ENCODE measurements at places on chromosomes 4 and X.

GRCh38 chr4:122643257-122643656, 22.4 kb upstream of the IL21 start:
- DNase-seq = no peak

GRCh38 chr4:6154875-6155274, 45.5 kb downstream of the JAKMIP1 start:
- DNase-seq = no peak

DNA sequence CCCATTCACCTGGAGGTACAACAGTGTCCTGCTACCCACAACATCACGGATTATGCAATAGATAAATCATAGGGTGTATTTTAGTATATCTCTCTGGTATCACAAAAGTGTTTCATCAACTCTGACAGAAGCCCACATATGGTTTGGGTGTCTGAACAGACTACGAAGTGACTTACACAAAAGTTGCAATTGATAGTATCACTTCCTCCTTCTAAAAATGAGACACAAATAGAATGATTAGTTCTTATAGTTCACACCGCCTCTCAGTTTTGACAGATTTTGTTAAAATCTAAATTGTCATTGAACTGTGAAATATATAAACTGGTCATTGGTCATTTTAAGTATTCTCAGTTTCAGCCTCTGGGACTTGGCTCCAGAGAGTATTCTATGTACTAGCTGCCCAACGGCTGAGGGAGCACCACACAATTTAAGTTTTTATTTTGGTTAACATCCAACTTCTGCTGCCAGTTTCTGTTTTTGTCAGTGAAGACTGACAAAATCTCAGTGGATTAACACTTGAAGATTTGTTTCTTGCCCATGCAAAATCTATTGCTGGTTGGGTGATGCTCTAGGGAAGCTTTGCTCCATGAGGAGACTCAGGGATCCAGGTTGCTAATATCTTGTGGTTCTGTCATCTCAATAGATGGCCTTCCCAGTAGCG, 113.8 kb upstream of the PUDP start:
- DNase-seq = no peak

DNA sequence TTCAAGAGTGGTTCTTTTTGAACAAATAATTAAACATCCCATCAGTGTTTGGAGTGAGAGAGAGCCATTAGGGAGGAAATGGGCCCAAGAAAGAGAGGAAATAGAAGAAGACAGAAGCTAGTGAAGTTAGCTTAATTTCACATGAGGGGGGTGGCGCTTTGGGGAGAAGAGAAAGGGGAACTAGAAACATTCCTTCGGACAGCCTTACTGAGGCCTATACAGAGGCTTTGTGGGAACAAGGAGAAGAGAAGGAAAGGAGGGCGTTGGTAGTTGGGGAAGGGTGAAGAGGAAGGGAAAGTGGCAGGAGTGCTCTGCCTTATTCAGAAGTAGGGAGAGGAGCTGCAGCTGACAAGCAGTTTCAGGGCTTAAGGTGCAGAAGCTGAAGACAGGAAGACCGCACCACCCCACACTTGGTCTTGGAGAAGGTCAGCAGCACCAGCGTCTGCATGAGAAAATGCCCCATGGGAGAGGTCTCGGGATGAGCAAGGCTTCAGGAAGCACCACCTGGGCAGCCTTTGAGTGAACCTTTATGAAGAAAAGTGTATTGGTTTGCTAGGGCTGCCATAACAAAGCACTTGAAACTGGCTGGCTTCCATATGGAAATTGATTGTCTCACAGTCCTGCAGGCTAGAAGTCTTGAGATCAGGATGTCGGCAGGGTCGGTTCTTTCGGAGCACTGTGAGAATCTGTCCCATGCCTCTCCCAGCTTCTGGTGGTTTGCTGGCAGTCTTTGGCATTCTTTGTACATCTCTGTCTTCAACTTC, 85.1 kb downstream of the KIT start:
- no peak for DNase-seq

- no peak for DNase-seq
Observed at GRCh38 chr4:171473155-171473554, 340.0 kb upstream of the GALNTL6 start.

- DNase-seq = no peak
Observed at GRCh38 chrX:39718981-39719380, 378.8 kb downstream of the BCOR start.

GRCh38 chr4:149885896-149886295, 70.3 kb upstream of the IQCM start:
- no peak for DNase-seq

- no peak for DNase-seq
Observed at GRCh38 chr4:74266081-74266480, 42.2 kb upstream of the EPGN start.

- no peak for DNase-seq
Observed at GRCh38 chrX:16172391-16172790, 5.1 kb downstream of the MAGEB17 start.

GRCh38 chrX:109774136-109774535, 41.1 kb upstream of the ACSL4 start:
- no peak for DNase-seq

DNA sequence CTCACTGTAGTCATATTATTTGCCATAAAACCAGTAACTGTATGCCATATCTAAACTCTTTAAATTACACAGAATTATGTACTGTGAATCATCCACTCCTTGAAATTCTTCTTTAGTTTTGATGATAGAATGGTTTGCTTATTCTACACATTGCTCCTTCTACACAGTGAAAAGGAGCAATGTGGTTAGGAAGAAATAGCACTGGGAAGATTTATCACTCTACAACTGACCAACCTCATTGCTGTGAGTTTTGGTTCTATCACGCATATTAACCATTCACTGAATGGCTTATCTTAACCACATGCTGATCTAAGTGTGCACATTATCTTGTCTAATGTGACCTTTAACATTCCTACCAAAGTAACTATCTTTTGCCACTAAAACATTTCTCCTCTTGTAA, 415.7 kb upstream of the NDST4 start:
- DNase-seq = no peak

GRCh38 chr4:130077275-130077674, 981.3 kb downstream of the C4orf33 start:
- no peak for DNase-seq

DNA sequence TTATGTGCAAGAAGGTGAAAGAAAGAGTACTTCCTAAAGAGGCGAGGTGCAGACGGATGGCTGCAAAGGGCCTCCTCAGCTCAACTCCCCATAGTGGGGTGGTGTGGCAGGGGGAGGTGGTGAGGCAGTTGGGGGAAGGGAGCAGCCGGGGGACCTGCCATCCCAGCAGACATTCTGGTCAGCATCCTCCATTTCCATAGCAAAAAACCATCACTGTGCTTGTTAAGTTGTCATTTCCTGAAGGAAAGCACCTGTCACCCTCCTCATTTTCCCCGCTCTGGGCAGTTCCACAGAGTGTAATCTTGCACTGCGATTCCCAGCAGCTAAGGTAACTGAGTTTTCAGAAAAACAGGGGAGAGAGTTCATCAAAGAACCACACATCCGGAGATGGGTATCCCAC, 51.5 kb downstream of the TSPAN5 start:
- DNase-seq = no peak

- no peak for DNase-seq
Observed at GRCh38 chr4:161132715-161133425, 1030.9 kb downstream of the FSTL5 start.

- no peak for DNase-seq
Observed at GRCh38 chr4:76377911-76378310, 43.0 kb downstream of the CCDC158 start.

- peak; percentile 2 for DNase-seq
Observed at GRCh38 chr4:138919094-138919936, 96.3 kb upstream of the NOCT start.

GRCh38 chr4:94389595-94390267, 47.1 kb upstream of the HPGDS start:
- DNase-seq = no peak

- no peak for DNase-seq
Observed at GRCh38 chr4:7422898-7423180, 11.9 kb downstream of the PSAPL1 start.

DNA sequence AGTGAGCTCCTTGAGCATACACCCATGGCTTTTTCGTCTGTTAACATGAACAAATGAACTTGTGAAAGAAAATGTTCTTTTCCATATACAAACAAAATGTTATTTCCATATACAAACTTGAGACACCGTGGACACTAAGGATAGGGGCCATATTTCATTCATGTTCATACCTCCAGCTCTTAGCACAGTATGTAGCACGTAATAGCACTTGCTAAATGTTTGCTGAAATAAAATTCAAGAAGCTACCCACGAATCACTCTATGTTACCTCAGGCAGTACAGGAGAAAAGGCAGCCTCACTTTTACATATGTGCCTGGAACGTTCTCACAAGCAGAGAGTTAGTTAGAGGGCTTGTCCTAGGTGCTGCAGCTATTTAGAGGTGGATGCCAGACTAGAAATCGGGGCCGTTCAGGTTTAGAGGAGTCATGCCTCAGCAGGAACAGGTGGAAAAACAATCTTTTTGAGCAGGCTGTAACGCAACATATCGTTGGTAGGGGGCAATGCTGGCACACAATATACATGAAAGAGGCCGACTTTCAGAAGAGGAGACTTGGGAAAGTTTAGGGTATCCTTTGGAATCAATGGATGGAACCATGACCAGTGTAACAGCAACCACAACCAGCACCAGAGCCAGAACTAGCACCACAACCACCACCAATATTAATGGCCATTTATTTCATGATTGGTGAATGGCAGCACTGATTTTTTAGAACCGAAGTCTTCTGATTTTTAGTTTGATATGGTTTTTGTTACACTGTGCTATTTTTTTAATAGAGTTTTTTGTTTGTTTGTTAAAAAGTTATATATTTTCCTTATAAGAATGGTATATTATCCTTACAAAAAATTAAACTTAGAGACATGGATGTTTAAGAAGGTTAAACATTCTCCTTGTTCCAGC, 14.8 kb upstream of the PAQR3 start:
- DNase-seq = no peak

GRCh38 chrX:48507246-48507645, 1.5 kb upstream of the PORCN start:
- DNase-seq = no peak

DNA sequence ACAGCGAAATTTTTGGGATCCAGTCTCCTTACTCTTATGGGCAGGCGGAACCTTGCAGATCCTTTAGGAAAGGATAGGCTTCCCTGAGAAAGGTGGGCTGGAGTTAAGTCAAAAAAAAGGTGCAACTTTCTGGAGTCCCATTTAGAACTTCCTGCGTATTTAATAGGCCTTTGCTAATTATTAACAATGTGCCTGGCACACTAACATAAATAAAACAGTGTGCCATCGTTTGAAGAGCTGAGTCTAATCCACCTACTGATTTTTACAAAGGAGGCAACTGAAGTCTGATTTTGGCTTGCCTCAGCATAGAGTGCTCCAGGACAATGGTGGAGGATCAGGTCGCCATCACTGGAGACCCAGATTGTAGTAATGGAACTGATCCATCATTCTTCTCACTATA, 15.7 kb downstream of the PLS3 start:
- no peak for DNase-seq

DNA sequence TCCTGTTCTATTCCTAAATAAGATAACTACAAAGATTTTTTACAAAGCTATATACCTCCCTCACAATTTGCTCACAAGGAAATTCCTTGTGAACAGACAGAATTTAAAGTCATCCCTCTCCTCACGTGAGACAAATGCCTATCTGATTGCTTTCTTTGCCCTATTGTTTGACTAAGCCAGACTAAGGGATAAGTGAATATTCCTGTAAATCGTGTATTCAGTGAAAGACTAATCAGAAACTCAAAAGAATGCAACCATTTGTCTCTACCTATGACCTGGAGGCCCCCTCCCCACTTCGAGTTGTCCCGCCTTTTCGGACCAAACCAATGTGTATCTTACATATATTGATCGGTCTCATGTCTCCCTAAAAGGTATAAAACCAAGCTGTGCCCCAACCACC, 15.3 kb upstream of the ZBTB33 start:
- DNase-seq = no peak

DNA sequence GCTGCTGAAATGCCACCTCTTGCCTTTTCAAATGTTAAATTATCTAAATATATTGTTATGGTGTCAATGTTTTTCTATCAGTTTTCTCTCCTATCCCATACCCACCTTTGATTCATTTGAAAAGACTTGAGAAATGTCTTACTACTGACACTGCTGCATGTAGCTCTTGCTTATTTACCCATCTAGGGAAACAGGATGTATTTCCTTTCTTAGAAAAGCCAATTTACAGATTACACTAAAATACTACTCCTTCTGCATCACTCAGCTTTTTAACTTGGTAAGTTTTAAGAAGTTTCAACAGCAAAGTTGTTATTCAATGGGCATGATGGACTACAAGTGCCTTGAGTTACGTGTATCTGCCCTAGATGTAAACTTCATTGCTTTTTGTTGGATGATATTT, 13.2 kb upstream of the KCNE5 start:
- DNase-seq = no peak

DNA sequence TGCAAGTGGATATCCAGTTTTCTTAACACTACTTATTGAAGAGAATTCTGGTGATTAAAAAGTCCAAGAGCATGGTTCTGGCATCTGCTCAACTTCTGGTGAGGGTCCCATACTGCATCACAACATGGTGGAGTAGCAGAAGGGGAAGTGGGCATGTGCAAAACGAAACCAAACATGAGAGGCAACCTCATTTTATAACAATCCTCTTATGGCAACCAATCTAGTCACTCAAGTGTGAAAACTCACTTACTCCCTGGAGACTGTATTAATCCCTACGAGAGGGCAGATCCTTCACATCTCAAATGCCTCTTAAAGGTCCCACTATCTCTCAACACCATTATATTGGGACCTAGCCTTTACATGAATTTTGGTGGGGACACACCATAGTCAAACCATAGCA, 55.4 kb upstream of the TRO start:
- DNase-seq = no peak

DNA sequence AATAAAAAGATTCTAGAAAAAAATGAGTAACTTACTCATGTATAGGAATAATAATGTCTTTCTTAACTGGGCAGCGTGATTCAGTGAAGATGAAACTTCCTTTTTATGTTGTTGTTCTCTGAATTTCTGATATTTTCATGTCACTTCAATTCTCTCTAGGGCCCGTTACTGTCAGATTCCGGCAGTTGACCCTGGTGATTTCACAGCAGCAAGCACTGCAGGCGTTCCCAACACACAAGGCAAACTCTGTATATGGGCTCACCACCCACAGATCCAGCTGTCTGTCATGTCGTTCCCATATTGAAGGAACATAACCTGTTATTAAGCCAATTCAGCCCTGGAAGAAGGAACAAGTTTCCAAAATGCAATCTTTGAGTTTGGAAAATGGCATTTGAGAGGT, 288.3 kb upstream of the GALNTL6 start:
- DNase-seq = no peak
